ENCODE measurements at places on chromosomes 5 and 9. TPM values are rescaled to one million over a fixed set of nuclear protein-coding genes. Genes with fewer than 3 reads are reported as not detected.

DNA sequence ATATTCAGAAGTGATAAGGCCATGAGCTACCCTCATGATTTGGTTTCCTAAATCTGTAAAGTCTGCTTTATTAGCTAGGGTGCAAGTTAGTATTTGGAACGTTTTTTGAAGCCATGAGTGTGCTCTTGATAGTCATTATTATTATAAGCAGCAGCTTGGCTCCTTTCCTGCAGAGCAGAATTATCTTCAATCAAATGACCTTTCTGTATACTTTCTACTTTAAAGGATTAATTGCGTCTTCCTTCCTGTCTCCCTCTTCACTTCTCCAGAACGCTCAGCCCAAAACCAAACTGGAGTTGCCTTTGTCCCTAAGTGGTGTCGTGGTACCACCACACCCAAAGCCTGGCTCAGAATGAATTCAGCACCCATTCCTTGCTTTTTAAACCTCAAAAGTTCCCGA is 211.3 kb downstream of the ARHGAP26 start:
- H3K27ac ChIP-seq, result no peak overlapping the region
- no peak overlapping the region for H3K4me3 ChIP-seq
- peaks cover 11% of the 10 kb centered on the region for H3K4me1 ChIP-seq
- no peaks in the 10 kb centered on the region for H3K27me3 ChIP-seq
- DNase-seq, result no peak
- no peaks in the 10 kb centered on the region for H3K36me3 ChIP-seq

DNA sequence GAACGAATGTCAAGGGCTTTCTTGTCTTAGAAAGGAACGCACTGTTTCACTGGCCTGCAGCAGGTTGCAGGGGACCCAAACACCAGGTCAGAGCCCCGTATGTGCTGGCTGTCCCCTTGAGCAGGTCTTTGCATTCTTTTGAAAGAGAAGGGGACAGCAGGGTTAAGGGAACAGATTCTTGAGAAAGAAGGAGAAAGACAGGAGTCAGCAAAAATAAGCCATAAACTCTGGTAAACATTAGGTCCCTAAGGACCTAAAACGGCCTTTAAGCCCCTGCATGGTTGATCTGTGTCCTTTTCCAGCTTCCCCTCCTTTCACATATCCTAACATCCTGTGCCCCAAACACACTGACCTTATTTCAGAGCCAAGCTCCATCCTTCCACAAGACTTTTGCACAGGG is 190.8 kb upstream of the ADRA1B start:
- no peak overlapping the region for H3K4me3 ChIP-seq
- no peaks in the 10 kb centered on the region for H3K36me3 ChIP-seq
- no peak for DNase-seq
- no peak overlapping the region for H3K27ac ChIP-seq

DNA sequence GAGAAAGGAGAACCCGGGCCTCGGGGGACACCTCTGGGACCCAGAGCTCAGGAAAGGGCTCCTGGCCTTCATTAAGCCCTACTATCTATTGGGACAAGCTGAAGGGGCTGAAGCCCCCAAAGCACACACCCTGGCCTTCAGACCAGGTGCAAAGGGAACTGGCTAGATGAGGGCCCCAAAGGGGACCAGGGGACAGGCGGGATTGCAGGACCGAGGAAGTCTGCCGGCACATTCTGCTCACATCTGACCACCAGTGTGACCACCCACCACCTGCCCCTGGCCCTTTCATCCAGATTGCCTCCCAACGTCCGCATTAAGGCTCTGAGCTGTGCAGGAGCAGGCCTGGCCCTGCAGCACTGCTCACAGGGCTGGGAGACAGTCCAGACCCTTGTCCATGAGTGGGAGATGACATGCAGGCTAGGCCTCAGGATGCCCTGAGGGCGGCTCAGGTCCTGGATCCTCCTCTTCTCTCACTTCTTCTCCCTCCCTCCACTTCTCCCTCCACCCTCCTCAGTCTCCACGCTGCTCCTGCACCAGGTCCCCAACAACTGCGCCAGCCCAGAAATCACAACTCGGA is 19.2 kb downstream of the PSD2 start:
- H3K4me1 ChIP-seq, result no peaks in the 10 kb centered on the region
- H3K4me3 ChIP-seq, result no peak overlapping the region
- no peak overlapping the region for H3K27ac ChIP-seq
- DNase-seq, result peak; percentile 28

DNA sequence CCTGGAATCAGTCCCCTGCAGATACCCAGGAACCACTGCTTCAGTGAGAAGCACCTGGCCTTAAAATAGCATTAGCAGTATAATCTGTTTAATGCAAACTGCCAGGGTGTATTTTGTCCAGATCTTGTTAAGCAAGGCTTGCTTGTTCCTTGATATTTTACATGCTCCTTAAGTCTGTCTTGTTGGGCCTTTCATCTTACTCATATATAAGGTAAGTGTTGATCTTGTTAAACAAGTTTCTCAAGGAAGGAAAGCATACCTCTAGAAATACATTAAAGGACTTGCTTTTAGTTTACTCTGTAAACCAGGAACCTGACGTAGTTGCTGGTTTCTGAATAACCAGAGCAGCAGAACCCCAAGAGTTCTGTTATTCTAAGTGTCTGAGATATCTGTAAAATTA is 13.7 kb downstream of the HSPA4 start:
- H3K4me1 ChIP-seq, result no peaks in the 10 kb centered on the region
- DNase-seq, result no peak
- H3K36me3 ChIP-seq, result no peaks in the 10 kb centered on the region
- H3K27me3 ChIP-seq, result no peaks in the 10 kb centered on the region
- no peak overlapping the region for H3K4me3 ChIP-seq
- H3K27ac ChIP-seq, result no peak overlapping the region

- DNase-seq, result peak; percentile 48
- H3K4me3 ChIP-seq, result no peak overlapping the region
- H3K36me3 ChIP-seq, result no peaks in the 10 kb centered on the region
- no peaks in the 10 kb centered on the region for H3K4me1 ChIP-seq
- H3K27me3 ChIP-seq, result no peaks in the 10 kb centered on the region
Measured at GRCh38 chr9:99433555-99433954, 211.5 kb downstream of the SEC61B start.

DNA sequence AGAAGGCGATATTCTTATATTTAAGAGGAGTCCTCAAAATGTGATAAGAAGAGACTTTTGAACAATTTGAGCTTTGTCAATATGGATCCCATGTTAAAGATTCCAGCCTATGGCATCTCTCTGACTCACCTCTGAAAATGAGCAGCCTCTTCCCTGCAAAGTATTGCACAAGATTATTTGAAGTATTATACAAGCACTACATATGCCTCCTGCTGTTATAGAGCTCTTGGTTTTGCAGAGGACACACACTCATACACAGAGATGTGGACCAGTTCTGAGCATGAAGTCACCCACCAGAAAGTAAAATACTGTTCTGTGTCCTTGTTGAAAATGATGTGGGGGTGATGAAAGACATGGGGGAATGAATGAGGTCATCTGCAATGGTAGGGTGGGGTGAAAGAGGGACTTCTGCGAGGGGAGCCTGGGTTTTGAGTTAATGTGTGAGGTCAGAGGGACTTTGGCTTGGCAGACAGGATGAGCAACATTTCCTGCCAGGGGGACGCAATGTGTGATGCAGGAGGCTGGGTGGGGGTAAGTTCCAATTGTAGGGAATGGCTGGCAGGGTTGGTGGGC is 25.8 kb downstream of the FBXL7 start:
- H3K36me3 ChIP-seq, result no peaks in the 10 kb centered on the region
- H3K4me3 ChIP-seq, result no peak overlapping the region
- no peak overlapping the region for H3K27ac ChIP-seq
- H3K4me1 ChIP-seq, result no peaks in the 10 kb centered on the region
- DNase-seq, result no peak

- H3K27me3 ChIP-seq, result no peaks in the 10 kb centered on the region
- DNase-seq, result no peak
- no peaks in the 10 kb centered on the region for H3K36me3 ChIP-seq
- H3K4me1 ChIP-seq, result no peaks in the 10 kb centered on the region
Measured at GRCh38 chr9:68443624-68444023, 87.2 kb downstream of the PGM5 start.

GRCh38 chr5:31285025-31285424 is 91.5 kb downstream of the CDH6 start:
- H3K27me3 ChIP-seq, result no peaks in the 10 kb centered on the region
- DNase-seq, result no peak
- no peak overlapping the region for H3K27ac ChIP-seq
- H3K36me3 ChIP-seq, result no peaks in the 10 kb centered on the region
- no peaks in the 10 kb centered on the region for H3K4me1 ChIP-seq
- no peak overlapping the region for H3K4me3 ChIP-seq

DNA sequence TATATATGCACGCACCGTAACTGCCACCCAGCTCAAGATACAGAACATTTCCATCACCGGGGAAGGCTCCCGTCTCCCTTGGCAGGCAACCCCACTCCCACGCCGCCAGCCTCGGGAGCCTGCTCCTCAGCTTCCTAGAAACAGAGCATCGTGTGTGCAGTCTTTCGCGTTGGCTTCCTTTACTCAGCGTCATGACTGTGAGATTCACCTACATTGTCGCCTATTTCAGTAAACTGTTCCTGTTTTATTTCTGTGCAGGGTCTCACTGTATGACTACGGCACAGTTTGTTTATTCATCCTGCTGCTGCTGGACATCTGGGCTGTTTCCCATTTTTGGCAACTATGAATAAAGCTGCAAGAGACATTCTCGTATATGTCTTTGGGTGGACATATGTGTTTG is 90.7 kb downstream of the STK10 start:
- H3K4me1 ChIP-seq, result no peaks in the 10 kb centered on the region
- no peak for DNase-seq
- no peak overlapping the region for H3K27ac ChIP-seq
- H3K27me3 ChIP-seq, result no peaks in the 10 kb centered on the region
- peaks cover 38% of the 10 kb centered on the region for H3K36me3 ChIP-seq

DNA sequence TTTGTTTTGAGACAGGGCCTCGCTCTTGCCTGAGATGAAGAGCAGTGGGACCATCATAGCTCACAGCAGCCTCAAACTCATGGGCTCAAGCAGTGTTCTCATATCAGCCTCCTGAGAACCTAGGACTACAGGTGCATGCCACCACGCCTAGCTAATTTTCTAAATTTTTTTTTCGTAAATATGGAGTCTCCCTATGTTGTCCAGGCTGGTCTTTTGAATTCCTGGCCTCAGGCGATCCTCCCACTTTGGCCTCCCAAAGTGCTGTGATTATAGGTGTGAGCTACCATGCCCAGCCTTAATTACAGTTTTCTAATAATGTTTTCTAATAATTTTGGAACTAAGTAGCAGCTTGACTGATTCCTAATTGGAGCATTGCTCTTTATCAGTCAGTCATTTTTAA is 15.1 kb downstream of the GAPVD1 start:
- DNase-seq, result no peak
- no peaks in the 10 kb centered on the region for H3K27me3 ChIP-seq
- no peaks in the 10 kb centered on the region for H3K4me1 ChIP-seq
- H3K27ac ChIP-seq, result no peak overlapping the region
- no peak overlapping the region for H3K4me3 ChIP-seq

DNA sequence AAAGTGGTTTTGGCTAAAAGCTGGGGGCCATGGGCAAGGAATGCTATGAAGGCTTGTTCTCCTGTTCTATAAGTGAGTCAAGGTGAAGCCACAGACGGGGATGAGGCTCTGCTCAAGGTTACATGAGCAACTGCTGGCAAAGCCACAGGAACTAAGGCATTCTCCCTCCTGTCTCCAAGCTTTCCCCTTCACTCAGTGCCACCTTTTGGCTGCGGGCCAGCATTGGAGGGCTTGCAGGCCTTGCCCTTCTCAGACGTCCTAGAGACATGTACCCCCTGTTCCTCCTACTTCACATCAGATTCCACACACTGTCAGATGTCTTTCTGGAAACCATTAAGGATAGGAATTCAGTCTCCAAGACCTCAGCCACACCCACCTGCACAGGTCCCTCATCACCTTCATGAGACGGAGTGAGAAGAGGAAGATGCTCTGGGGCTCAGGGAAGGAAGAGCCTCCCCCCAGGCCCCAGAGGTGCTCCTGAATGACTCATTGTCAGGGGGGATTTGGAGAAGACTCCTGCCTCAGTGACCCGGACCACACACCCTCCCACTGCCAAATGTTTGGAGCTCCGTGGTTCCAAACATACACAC is 20.5 kb upstream of the MEIKIN start:
- DNase-seq, result no peak
- H3K27me3 ChIP-seq, result no peaks in the 10 kb centered on the region
- no peaks in the 10 kb centered on the region for H3K36me3 ChIP-seq

DNA sequence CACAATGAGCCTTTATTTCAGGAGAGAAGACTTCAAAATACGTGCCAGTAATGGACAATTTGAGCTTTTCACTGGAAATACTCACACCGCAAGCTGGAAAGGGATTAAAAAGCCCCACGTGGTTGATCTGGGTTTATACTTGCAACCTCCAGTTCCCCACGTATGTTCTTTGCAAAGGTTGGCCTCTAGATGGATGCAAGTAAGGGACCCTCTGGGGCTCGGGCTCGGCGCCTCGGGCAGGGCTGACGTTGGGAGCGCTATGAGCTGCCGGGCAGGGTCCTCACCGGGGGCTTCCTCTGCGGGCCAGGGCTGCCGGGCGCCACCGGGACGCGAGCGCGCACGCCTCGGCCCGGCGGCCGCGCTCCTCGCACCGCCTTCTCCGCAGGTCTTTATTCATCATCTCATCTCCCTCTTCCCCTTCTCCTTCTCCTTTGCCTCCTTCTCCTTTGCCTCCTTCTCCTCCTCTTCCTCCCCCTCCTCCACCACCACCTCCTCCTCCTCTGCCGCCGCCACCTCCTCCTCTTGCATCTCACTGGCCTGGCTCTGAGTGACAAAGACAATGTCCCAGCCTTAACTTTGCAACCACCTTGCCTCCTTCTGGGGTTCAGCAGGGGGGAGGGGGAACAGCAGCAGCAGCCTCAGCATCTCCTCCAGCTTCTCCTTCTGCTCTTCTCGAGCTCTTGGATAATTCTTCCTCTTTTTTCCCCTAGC is 701 bp upstream of the ZNF462 start:
- H3K4me3 ChIP-seq, result peak overlapping the region; percentile 78
- H3K27me3 ChIP-seq, result no peaks in the 10 kb centered on the region
- H3K36me3 ChIP-seq, result no peaks in the 10 kb centered on the region
- DNase-seq, result peak; percentile 61

- H3K27me3 ChIP-seq, result no peaks in the 10 kb centered on the region
- no peak for DNase-seq
- H3K4me1 ChIP-seq, result no peaks in the 10 kb centered on the region
- H3K4me3 ChIP-seq, result no peak overlapping the region
- no peaks in the 10 kb centered on the region for H3K36me3 ChIP-seq
- no peak overlapping the region for H3K27ac ChIP-seq
Measured at GRCh38 chr5:153543959-153544470, 53.5 kb downstream of the GRIA1 start.

DNA sequence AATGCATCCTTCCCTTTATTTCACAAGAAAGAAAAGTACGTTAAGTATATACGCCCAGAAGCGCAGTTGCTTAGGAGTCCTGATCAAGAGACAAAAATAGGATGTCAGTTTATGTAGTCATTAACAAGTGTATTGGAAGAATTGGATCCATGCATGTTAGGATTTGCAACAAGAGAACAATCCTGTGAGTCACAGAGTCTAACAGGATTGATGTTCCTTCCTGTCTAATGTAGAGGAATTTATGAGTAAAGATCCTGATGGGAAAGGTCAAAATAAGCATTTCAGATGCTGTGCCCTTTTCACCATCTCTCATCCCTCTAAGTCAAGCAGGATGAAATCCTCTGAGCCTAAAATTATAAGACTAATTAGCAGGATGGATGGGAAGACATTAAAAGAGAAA is 406.0 kb upstream of the GRIA1 start:
- no peak overlapping the region for H3K4me3 ChIP-seq
- no peak for DNase-seq
- no peak overlapping the region for H3K27ac ChIP-seq
- H3K4me1 ChIP-seq, result no peaks in the 10 kb centered on the region
- H3K36me3 ChIP-seq, result no peaks in the 10 kb centered on the region

Gene C1QTNF3
- total RNA-seq, result 7.2 TPM

Gene IRX2
- not detected for total RNA-seq

Gene POU5F2
- total RNA-seq, result 8.3 TPM

Gene CPLANE1
- total RNA-seq, result 25.3 TPM

Gene CDHR2
- total RNA-seq, result 39.6 TPM

Gene NAA35
- total RNA-seq, result 50.3 TPM

Gene HMHB1
- not detected for total RNA-seq

Measured in Peyer's patch (tissue), 4 donors.